ENCODE measurements at places on chromosomes 7 and 10.

DNA sequence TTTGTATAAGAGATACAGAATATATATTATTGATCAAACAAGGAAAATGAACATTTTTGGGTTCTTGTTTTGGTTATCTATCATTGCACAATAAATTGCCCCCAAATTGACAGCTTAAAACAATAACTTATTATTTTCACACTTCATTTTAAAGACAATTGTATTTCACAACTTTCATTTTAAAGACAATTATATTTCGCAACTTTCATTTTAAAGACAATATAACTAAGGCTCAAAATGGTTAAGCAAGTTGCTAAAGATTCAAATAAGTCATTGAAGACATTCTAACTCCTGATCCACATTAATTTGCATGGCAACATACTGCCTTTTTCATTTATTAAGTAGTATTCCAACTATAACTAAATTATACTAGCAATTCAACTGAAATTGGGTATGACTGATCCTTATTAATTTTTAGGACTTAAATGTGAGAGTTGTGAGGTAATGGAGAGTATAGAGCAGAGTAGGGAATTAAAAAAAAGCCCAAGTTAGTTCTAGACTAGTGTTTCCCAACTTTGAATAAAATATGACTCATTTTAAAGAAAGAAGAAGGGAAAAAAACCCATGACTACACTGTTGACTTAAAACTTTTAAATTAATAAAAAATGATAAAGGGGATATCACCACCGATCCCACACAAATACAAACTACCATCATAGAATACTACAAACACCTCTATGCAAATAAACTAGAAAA, 9.9 kb upstream of the STEAP2 start:
- no peak for DNase-seq

DNA sequence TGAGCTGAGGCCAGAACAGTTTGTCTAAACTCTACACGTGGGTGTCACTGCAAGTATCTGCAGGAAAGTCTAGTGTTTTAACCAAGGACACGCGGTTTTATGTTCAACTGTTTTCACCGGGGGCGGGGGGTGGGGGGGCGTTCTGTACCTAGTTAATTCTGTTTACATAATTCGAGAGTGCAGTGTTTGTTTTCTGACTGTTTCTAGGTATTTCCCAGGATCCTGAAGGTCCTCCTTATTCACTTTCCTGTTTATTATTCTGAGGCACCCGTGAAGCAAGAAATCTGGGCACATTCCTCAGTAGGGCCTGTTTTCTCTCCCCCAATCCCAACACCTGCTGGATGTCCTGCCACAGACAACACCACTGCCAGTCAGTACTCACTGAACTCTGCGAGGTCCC, 7.6 kb downstream of the LOXL4 start:
- DNase-seq: no peak

DNA sequence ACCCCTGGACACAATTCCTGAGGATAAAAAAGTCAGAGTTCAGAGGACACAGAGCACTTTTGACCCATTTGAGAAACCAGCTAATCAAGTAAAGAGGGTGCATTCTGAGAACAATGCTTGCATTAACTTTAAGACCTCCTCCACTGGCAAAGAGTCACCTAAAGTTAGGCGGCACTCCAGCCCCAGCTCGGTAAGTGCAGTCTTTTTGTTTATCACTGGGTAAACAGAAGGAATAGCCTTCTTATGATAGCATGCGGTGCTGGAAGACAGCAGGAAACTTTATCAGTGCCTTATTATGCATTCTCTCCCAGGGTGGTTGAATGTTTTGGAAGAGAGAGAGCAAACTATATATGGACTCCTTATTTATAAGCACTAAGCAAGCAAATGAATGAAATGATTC, 130.5 kb downstream of the CDK14 start:
- no peak for DNase-seq

DNA sequence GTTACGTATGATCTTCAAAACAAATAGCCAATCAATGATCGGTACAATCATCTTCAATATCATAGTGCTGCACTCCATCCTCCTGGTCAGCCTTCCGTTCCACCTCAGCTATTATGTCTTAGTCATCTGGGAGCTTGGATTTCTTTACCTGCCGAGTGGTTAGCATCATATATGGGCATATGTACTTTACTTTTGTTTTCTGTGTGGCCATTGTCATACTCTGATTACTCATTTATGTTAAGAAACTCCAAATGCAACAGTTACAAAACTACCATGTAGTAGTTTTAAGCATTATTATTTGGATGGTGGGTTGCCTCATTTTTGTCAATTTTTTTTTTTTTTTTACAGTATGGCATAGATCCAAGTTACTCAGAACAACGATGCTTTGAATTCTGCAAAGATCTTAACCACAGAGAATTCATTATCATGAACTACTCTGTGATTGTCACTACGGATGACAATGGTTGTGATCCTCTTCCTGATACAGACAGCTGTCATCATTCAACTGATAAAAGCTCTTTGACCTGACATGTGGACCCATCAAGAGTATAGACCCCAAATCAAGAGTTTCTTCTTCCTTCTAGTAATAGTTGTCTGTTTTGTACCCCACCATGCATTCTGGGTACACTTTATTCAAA, 52.1 kb upstream of the NME8 start:
- DNase-seq: no peak

GRCh38 chr10:71772832-71773220, 494 bp downstream of the VSIR start:
- no peak for DNase-seq

DNA sequence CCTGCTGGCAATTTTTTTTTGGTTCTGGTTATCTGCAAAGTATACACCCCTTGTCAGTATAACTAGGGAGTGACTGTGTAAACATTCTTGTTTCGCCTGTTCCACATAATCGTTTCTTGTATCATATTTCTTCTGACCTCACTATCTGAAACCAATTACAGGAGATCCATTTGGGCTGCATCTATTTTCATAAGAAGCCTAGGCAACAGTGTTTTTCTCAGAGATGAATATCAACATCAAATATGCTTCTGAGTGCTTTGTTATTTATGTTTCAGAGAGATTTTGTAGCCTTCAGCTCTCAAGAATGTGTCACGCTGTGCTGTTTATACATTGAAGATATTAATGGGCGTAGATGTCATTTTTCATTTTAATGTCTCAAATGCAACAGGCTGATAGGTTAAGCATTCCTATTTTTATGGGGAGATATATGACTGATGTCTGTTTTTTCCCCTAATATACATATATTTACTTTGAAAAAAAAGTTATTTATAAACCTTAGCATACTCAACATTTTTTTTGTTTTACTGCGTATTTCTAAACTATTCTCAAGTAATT, 115.5 kb downstream of the FOXP2 start:
- DNase-seq: no peak

DNA sequence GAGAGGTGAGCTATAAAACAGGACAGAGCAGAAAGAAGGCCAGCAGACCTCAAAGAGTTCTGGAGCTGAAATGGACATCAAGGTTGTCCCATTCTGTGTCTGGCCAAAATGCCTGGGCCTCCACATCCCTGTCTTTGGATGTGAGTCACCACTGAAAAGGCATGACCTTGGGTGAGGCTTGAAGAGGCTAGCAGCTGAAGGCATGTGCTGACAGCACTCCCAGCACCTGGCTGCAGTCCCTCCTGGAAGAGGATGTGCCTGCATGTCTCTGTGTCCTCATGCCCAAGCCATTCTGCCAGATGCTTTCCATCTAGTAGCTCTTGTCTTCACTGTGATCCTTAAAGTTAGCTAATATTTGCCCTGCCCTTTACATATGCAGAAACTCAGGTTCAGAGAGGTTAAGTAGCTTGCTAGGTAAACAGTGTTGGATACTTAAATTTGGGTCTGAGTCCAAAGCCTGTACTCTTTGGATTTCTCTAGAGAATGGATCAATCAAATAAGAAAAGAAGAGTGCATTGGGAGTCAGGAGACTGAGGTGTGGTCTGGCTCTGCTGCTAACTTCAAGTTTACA, 35.8 kb downstream of the HECW1 start:
- no peak for DNase-seq

GRCh38 chr7:1601956-1602355, 32.1 kb upstream of the PSMG3 start:
- DNase-seq: no peak

DNA sequence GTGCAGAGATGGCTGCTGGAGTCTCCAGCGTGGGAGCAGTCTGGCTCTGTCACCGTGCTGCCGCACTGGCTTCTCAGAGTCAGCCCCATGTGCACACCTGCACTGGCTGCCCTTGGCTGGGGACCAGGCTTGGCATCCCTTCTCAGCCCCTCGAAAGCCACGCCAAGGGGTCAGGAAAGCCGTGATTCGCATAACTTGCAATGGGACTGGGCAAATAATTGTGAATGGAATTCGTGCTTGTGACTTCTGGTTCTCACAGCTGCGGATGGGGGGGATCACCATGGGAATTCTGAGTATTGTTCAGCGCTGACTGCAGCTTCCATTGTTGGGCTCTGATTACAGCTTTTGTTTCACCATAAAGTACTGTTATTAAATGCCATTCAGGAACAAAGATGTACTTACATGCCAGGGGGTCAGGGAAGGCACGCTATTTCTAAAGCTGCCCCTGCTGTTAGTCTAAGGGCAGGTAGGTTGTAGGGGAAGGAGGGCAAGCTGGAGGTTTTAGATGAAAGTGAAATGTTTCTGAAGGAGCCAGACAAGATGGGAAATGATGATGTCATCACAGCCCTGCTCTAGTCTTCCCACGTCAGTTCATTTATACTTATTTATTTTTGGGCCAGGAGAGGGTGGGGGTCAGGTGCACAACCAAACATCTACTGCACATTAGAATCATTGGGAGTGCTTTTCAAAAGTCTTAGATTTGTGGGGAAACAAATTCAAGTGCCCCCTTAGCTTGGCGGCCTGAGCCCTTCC, 5.8 kb upstream of the PLEKHA1 start:
- DNase-seq: no peak

DNA sequence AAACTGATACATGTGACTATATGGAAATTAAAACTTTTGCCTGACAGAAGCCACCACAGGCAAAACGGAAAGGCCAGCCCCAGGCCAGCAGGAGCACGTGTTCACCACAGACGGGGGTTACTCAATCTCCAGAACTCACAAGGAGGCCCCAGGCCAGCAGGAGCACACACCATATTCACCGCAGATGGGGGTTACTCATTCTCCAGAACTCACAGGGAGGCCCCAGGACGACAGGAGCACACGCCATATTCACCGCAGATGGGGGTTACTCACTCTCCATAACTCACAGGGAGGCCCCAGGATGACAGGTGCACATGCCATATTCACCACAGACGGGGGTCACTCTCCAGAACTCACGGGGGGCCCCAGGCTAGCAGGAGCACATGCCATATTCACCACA, 61.5 kb downstream of the NKX6-2 start:
- DNase-seq: no peak

- no peak for DNase-seq
These were observed 16.8 kb upstream of the HBP1 start for GRCh38 chr7:107152011-107152410.

DNA sequence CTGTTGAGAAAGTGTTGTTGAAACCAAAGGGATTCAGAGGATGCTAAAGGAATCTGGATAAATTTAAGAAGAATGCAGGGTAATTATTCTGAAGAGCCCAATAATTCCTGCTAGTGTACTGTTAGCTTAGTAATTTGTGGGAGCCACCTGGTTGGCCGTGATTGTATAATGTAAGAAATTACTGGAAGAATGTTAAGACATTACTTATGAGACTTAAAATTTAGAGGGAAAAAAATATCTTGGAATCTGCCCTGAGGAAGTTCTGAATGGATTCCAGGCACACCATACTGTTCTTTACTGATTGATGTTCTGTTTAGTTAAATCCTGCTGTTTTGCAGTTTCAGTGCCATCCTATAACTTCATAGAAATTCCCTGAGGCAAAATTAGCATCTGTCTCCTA, 155.0 kb upstream of the RHOBTB1 start:
- DNase-seq: no peak

DNA sequence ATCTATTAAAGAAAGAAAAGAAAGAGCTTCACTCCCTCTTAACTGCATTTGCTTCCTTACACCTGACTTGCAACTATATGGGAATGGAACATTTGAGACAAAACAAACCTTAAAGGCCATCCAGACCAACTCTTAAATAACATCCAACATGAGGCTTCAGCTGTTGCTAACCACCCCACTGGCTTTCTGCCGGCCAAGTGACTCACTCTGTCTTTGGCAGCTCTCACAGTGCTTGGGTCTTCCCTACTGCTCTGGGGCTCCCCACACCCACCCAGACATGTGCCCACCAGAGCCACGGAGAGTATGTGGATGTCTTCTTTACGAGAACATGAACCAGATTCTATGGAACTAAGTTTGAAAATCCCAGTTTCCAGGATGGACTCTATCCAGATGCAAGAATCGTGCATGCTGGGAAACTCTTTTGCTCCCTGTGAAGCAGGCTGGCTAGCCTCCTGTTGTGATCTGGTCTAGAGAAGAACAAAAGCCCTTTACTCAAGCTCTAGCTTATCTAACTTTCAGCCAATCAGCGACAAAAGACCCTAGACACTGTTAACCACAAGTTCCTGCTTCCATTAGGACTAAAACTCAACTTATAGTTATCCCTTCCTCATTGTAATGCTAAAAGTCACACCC, 245.7 kb downstream of the TCERG1L start:
- no peak for DNase-seq

DNA sequence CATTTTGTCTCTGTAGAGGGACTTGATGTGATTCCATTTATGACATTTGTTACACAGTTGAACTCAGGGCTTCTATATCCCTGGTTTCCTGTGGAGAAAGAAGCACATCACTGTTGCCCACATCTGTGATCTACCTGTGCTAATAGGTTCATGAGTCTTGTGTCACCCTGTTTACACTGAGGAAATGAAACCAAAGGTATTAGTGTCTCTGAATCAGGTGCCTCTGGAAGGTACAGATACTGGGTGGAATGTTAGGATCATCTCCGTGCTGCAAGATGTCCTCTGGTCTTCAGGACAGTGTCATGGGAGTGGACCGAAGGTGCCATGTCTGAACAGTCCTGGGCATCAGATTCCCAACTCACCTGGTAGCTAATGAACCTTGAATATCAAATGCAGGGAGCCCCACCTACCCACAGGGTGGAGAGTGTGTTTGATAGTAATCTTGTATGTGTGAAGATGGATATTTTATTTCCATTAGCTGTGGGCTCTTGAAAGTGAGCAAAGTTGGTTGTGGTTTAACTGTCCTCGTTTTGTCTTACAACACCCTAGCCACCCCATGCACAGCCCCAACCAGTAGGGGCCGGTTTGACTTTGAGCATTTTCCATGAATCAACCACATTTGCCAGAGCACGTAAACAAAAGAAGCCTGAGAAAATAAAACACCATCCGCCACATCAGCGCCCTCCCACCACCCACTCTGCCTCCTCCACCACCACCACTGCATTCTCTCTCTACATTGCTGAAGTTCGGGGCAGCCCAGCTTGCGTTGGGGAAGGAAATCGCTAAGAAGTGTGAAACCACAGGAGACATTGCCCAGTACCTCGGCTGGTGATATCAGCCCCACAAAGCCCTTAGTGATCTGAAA, 40.7 kb downstream of the TARP start:
- peak; percentile 63 for DNase-seq

DNA sequence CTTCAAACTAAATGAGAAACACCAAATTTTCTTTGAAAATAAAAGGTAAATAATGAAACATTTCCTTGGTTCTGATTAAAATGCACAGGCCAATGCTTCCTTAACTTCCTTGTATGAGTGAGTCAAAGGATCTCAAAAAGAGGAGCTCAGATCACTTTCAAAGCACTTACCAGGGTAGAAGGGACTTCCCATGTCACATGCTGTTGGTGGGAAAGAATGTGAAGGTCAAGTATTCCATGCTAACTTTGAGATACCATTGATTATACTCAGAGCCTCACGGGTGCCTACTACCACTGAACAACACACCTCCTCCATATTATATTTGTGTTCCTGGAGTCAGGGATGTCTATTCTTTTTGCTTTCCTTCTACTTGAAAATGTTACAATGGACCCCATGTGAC, 233.5 kb upstream of the KIAA1217 start:
- no peak for DNase-seq

- no peak for DNase-seq
These were observed 761 bp downstream of the PTF1A start for GRCh38 chr10:23192712-23193434.

All from activated CD4-positive, alpha-beta T cell treated with anti-CD3 and anti-CD28 coated beads, Interleukin-2, amount 50 U/mL, for 4 hours (primary cell).